ENCODE measurements at places on chromosomes 12 and 14.
A peak's percentile ranks its signal among the peaks of the same experiment; 100 is the strongest.

GRCh38 chr12:30980955-30981662 is 54.6 kb downstream of the TSPAN11 start:
- DNase-seq = peak; percentile 29

DNA sequence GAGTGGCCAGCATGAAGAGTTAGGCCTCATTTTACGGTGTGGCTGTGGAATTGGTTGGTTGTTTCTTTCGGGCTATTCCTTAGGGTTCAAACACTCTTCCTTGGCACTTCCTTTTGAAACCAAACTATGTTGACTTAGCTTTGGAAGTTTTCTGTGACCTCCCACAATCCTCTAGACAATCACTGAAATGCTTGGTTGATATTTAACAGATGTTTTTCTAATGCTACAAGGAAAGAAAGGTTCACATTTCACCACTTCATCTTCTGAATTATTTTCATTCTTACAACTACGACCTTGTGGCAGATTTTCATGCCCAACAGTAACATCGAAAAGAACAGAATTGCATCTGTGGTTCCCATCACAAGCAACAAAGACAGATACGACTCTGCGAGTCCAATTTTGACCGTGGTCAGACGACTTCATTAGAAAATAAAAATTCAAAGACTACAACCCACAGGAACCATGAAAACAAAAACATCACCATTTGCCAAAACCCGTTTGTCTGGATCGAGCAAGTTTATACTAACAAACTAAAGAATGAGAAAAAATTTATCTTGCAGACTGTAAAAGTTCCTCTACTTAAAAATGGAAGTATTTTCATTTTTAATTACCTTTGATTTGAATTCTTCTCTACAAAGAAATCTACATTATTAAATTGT is 16.9 kb downstream of the PRKAB1 start:
- DNase-seq = no peak

- DNase-seq = no peak
Observed at GRCh38 chr12:63075376-63076060, 75.5 kb downstream of the AVPR1A start.

GRCh38 chr14:100304825-100305323 is 1.4 kb downstream of the SLC25A29 start:
- peak; percentile 59 for DNase-seq

DNA sequence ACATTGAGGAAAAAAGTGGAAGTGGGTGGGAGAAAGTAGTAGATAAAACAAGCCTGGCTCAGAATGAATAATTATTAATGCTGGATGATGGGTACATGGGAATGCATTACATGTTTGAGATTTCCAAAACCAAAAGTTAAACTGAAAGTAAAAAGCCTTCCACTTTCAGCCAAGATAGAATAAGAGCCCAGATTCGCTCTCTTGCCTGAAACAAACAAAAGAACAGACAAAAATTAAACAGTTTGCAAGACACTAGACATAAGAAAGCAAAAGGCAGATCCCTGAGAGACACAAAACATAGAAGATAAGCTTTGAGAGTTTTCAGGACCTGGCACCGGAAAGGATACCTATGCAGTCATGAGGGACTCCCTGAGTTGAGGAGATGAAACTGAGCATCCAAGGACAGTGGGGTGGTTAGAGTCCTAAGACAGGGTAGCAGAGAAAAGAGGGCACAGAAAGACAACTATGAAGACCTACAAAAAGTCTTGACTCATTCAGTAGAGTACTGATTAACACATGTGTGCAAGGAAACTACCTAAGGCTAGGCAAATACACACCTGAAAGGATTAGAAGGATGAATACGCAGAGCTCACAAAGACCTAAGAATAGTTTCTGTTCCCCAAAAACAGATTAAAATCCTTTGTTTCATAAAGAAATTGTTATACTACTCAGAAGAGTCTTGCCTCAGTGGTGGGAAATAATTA is 54.1 kb downstream of the CEP83 start:
- no peak for DNase-seq

- peak; percentile 53 for DNase-seq
Observed at GRCh38 chr12:64611341-64612284, 1.3 kb downstream of the RASSF3 start.

GRCh38 chr12:7271893-7272514 is 31.9 kb upstream of the ACSM4 start:
- DNase-seq = no peak

GRCh38 chr12:1906579-1906978 is 11.9 kb downstream of the CACNA2D4 start:
- DNase-seq = no peak

DNA sequence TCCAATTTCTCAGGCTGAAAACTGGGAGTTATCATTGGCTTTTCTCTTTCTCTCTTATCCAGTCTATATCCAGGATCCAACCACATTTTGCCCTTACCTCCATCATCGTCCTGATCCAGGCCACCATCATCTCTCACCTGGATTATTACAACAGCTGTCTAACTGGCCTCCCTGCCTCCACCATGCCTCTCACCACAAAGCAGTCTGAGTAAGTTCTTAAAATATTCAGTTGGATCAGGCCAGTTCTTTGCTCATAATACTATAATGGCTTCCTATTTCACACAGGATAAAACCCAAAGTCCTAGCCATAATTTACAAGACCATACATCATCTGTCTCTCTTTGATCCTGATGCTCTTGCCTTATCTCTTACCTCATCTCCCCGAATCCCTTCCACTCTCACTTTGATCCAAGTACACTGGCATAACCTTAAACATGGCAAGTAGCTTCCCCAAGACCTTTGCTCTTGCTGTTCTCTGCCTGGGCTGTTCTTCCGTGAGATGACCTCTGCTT is 133.4 kb upstream of the RAP1B start:
- DNase-seq = no peak

DNA sequence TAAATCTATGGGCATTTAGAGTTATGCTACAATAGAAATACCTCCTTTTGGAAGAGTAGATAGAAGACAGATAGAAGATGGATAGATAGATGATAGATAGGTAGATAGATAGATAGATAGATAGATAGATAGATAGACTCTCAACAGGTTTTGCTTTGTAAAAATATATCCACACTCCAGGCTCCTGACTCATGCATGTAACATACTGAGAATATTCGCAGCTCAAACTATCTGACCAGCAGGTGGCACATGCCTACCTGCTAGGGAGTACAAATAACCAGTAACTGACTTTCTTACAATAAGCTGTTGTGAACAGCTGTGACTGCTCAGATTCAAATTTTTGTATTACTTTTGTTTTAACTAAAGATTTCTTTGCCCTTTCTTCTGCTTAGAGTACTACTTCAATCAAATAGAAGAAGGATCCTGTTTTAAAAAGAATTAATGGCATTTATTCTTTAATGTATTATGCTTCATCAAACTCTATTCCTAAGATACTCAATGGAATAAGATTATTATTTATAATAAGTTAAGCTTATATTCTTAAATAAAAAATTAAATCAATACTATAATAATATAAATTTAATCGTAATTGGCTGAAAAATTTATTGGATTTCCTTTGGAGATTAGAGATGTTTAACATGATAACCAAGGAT is 15.8 kb upstream of the CPNE8 start:
- DNase-seq = no peak

DNA sequence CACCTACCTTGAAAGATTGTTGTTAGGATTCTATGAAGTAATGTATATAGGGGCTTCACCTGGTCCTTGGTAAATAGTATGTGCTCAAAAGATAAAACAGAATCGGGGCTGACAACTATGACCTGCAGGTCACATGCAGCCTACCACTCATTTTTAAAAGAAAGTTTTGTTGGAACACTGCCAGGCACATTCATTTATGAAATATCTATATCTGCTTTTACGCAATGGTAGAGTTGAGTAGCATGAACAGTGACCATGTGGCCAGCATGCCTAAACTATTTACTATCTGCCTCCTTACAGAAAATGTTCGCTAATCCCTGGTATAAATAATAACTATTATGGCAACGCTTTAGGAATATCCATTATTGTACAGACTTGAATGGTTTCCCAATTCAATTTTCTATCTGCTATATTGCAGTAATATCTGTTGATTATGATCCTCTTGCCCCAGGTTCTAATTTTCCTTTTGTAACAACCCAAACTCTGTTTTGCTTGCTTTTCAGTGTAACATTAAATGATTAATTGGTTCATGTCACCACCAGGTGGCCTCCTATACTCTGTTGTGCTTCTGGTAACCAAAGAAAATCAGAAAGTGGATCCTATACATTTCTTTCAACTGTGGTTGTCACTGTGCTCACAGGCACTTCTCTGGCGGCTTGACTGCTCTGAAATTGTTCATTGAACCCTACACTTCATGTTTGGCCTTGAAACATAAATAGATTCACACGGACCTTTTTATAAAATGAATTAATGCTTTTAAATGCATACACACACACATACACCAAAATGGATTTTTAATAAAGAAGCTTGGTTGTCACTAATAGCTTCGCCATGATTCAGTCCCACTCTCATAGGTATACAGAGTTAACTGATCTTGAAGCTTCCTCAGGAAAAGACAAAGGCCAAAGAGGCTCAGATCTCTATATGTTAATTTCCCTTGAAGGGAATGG is 227.7 kb upstream of the NPAS3 start:
- DNase-seq = no peak

GRCh38 chr12:106416273-106416672 is 58.7 kb downstream of the POLR3B start:
- no peak for DNase-seq

DNA sequence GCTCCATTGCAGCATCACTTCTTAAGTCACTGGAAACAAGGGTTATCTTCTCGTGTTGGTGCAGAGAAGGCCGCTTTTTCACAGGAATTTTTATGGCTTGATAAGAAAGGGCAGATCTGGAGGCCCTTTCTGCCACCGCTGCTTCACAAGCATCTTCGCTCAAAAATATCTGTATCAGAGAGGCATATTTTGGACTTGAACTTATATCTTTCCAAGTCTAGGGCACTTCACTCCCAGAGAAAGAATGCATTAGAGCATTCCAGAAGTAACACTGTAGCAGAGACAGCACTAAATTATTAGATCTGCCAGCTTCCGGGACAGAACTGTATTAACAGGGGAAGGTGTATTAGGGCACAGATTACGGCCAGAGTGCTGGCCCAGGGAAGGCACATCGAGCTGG is 151.7 kb upstream of the AMIGO2 start:
- no peak for DNase-seq

- DNase-seq = no peak
Observed at GRCh38 chr12:59624732-59625460, 29.1 kb downstream of the SLC16A7 start.

- peak; percentile 11 for DNase-seq
Observed at GRCh38 chr12:10968765-10969456, 17.8 kb downstream of the TAS2R50 start.

- no peak for DNase-seq
Observed at GRCh38 chr12:68240975-68241374, 12.4 kb downstream of the IL22 start.

DNA sequence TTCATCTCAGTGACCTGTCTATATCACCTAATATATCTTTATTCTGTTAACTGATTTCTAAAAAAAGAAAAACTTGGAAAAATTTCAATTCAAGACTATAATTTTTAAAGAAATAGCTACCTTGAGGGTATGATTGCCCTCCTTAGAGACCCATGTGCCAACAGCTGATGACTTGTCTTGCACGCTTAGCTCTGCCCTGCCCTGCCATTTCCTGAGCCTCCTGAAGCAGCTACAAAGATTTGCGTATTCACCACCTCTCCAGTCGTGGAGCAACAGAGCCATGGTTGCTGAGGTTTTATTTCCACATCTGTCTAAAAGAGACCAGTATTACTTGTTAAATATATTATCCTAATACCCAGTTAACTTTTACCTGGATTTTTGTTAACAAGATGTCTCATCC is 91.7 kb upstream of the ATF1 start:
- no peak for DNase-seq

DNA sequence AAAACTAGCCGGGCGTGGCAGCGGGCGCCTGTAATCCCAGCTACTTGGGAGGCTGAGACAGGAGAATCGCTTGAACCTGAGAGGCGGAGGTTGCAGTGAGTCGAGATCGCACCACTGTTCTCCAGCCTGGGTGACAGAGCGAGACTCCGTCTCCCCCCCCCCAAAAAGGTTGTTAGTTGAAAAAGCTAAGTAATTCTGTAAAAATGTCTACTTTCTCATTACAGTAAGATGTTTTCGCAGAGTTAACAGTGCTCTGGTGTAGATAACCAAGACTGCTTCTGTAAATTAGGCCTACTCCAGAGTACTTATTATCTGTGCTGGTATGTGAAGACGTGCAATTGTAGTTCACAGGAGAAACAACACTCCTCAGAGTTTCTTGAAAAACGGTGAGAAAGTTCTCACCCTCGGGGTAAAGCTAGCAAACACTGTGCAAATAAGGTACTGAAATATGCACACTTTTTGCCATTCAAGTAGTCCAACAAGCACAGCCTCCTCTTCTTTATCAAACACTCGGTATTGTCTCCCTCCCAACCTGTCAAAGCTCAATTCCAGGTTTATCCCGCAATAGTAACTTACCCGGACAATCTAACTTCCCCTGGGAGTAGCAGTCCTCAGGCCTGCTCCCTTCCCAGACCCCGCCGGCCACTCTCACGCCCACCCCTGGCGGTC is 974 bp downstream of the BTBD7 start:
- DNase-seq = no peak

- no peak for DNase-seq
Observed at GRCh38 chr12:28108599-28108998, 81.7 kb upstream of the CCDC91 start.

- DNase-seq = no peak
Observed at GRCh38 chr12:129393357-129393937, 510.4 kb downstream of the TMEM132D start.

DNA sequence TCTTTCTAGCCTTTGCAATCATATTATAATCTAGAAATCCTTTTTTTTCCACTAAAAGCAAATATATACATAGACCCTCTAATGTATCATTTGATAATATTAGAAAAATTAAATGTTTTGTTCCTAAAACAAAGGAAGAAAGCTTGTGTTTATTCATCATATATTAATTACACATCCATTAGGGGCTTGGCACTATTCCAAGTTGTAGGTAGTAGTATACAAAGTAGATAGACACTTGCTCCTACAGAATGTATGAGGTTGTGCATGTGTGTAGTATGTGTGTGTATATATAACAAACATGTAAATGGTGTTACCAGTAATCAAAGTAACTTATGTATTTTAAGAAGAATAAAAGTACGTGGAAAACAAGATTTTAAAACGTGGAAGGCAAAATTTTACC is 15.0 kb upstream of the KCNMB4 start:
- DNase-seq = no peak

DNA sequence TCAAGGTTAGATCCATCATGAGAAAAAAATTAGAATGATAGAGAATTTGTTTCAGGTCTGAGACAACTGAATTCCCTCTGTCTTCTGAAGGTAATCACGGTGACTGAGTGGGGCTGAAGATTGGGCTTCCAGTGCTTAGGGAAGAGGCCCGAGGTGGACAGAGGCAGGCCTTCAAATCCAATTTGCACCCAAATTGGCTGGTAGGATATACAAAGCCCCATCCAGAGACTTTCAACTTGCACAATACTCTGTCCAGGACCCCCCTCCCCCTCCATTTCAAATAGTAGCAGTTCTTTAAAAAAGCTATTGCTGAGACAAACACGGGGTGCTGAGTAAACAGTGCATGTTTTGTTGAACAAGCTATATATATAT is 3.6 kb upstream of the FOXG1 start:
- no peak for DNase-seq

- peak; percentile 70 for DNase-seq
Observed at GRCh38 chr12:56007564-56008559, 10.8 kb downstream of the SUOX start.

GRCh38 chr12:56988207-56988739 is 18.1 kb downstream of the ZBTB39 start:
- peak; percentile 41 for DNase-seq
